Cardiac septum (tissue), 1 donor: ENCODE measurements at places on chromosomes 7 and 10. TPM values are rescaled to one million over a fixed set of nuclear protein-coding genes. Genes with fewer than 3 reads are reported as not detected.

Gene LIPM
- total RNA-seq: not detected

Gene ABCB1
- total RNA-seq: 5.0 TPM

Gene BEND7
- total RNA-seq: 14.0 TPM

Gene NPTX2
- total RNA-seq: 0.43 TPM

Gene PLCE1
- 51.5 TPM for total RNA-seq

Gene ZCWPW1
- total RNA-seq: 3.4 TPM

Gene SEC31B
- total RNA-seq: 7.4 TPM

Gene ZNF503
- total RNA-seq: 3.3 TPM

Gene RAMP3
- 52.5 TPM for total RNA-seq

Gene NUPR2
- not detected for total RNA-seq
